ENCODE measurements at places on chromosomes 1 and 21. TPM values are rescaled to one million over a fixed set of nuclear protein-coding genes. Genes with fewer than 3 reads are reported as not detected.

KPRP gene
- total RNA-seq = not detected

PGLYRP4 gene
- total RNA-seq = not detected

C1QB gene
- total RNA-seq = not detected

TEKT2 gene
- total RNA-seq = not detected

GNG4 gene
- total RNA-seq = 15.7 TPM

INSRR gene
- not detected for total RNA-seq

FCRLB gene
- 1.6 TPM for total RNA-seq

CDCA8 gene
- total RNA-seq = 53.1 TPM

AMY2A gene
- not detected for total RNA-seq

CFHR5 gene
- not detected for total RNA-seq

SLAMF6 gene
- not detected for total RNA-seq

C1orf94 gene
- not detected for total RNA-seq

TRIM46 gene
- 2.9 TPM for total RNA-seq

AXDND1 gene
- 0.48 TPM for total RNA-seq

KIF17 gene
- 2.4 TPM for total RNA-seq

TRPM2 gene
- 6.7 TPM for total RNA-seq

CYYR1 gene
- not detected for total RNA-seq

TENT5C gene
- total RNA-seq = 0.17 TPM

CELA2A gene
- total RNA-seq = not detected

LCE2C gene
- total RNA-seq = not detected

LCE1B gene
- not detected for total RNA-seq

TMCC2 gene
- total RNA-seq = 1.7 TPM

CLCA4 gene
- total RNA-seq = not detected

TTC24 gene
- not detected for total RNA-seq

PROK1 gene
- not detected for total RNA-seq

CHRM3 gene
- total RNA-seq = 0.03 TPM

FAM163A gene
- total RNA-seq = not detected

TCEA3 gene
- total RNA-seq = 0.38 TPM

CALML6 gene
- 0.22 TPM for total RNA-seq

IPO13 gene
- total RNA-seq = 15.9 TPM

FLAD1 gene
- 44.4 TPM for total RNA-seq
